ENCODE measurements at places on chromosomes 5 and 9. TPM values are rescaled to one million over a fixed set of nuclear protein-coding genes. Genes with fewer than 3 reads are reported as not detected.

DNA sequence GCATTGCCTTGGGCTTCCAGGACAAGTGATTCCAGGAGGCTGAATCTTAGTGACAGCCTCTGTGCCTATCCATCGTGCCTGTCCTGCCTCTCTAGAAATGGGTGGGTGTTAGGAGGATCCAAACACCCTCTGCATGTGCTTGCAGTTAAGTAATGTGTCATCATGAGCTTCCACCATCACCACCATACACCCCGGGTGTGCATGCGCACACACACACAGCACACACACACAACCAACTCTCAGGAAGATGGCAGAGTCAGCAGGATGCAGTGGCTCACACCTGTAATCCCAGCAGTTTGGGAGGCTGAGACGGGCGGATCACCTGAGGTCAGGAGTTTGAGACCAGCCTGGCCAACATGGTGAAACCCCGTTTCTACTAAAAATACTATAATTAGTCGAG, 22.8 kb upstream of the CERCAM start:
- no peak for DNase-seq

DNA sequence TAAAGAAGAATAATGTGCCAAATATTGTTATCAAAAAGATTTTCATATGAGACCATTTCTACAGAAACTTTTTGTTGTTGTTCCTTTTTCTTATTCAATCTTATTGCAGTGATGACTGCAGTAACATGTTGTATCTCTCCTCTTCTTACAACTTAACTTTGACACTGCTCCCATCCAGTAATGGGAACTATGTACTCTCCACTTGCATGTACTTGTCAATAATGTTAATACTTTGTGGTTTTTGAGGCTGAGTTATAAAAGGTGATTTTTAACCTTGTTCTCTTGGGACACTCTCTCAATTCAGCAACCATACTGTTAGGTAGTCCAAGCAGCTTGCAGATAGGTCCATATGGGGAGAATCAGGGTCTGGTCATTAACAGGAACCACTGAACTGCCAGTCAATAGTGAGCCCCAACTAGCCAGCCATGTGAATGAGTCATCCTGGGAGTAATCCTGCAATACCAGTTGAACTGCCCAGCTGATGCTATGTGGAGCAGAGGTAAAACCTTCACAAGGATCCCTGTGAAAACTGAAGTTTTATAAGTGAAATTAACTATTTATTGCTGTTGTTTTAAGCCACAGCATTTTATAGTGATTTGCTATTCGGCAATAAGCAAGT, 199.6 kb upstream of the DAB2 start:
- DNase-seq = peak; percentile 70

DNA sequence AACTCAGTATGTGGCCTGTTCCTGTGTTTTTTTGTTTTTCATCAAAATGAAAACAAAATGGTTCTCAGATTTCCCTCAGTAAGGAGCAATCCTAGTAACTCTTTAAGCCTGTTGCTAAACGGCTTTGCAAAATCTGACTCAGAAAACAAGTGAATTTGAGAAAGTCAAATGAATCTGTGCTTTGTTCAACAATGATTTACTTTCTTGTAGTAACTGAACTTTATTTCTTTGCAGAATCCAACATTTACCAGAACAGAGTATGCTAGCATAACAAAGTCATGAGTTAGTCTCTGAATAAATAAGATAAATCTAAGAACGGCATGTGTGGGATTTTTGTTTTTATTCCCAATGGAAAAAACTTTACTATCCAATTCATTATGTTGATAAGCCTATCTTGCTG, 93.8 kb downstream of the OXCT1 start:
- DNase-seq = no peak

GRCh38 chr9:93456504-93456903, 3.1 kb upstream of the FAM120AOS start:
- no peak for DNase-seq

- DNase-seq = no peak
These were observed 9.3 kb downstream of the SLC25A48 start for GRCh38 chr5:135843571-135844337.

GRCh38 chr5:181191526-181192336, 13.3 kb downstream of the TRIM7 start:
- DNase-seq = peak; percentile 97

DNA sequence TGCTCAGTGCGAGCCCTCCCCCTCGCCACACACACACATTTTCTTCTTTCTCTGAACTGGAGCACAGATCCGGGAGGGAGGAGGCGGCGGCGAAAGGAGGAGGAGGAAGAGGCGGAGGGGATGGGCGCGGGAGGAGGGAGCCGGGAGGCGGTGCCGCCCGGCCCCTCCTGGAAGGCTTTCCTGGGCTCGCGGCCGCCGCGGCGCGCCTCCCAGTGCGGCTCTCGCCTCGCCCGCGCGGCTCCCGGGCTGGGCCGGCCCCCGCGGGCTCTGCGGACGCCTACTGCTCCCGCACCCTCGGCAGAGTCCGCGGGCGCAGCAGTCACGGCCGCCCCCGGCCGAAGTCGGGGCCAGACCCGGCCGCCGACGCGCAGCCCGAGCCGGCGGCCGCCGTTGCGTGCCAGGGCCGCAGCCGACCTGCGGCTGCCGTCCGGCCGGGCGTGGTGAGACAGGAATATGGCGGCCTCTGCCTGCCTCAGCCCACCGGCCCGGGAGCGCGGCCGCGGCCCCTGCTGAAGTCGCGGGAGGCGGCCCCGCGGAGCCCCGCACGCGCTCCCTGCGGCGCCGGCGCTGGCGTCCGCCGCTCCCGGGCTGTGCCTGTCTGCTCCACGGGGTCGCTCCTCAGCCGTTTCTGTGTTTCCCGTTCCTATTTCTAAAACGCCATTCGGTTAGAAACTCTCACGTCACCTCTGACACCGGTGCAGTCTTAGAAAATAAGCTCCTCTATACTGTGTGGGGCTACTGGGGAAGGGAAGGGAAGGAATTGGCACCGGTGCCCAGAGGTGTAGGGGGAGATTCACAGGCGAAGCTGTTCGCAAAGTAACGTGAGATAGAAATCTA, 500 bp upstream of the GNAQ start:
- peak; percentile 94 for DNase-seq

DNA sequence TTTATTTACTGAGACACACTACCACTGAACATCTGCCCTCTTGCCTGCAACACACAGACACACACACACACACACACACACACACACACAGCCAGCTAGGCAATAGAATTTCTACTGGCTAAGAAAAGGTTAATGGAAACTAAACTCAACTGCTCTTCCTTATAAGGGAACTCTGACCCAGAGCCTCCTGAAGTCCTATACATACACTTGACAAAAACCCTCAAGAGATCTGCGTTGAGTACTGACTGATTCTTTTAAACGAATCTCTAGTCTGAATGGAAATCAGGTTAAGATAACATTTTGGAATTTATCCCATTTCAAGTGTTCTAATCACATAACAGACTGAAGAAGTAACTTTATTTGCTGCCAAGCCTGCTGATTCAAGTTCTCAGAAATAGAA, 25.9 kb upstream of the TRPM3 start:
- DNase-seq = no peak

GRCh38 chr5:171521219-171521633, 101.8 kb downstream of the FGF18 start:
- no peak for DNase-seq

- DNase-seq = no peak
These were observed 41.6 kb downstream of the MAMDC2 start for GRCh38 chr9:70085241-70085640.

DNA sequence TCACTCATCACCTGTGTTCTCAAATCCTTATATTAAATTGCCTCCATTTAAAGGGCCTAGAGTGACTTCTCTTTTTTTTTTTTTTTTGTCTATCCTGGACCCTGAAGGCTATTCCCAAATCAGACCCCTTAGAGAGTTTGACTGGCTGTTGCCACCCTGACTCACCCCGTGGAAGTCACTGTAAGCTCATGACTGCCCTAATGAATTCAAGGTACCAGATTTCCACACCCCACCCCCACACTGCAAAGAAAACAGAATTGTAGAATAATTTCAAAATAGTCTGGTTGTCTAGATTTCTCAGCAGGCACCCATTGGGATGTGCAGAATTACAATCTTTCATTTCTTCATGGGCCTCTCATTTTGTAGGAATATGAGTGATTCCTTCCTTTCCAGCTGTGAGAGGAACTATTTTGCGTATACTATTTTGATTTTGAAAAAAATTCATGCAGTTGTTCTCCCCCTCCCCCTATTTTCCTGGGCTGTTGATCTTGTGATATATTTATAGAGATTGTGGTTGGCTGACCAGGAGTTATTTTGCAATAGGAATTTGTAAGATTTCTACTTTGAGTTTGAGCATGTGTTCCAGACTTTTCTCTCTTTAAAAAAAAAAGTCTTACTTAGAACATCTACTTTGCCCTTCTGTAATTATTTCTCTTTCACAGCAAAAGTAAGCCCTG, 79.1 kb downstream of the ZNF618 start:
- DNase-seq = no peak

GRCh38 chr9:93702261-93702660, 125.9 kb downstream of the PHF2 start:
- no peak for DNase-seq

GRCh38 chr9:21974722-21975409, 19.3 kb downstream of the CDKN2A start:
- no peak for DNase-seq

- no peak for DNase-seq
These were observed 2.3 kb downstream of the PLEKHG4B start for GRCh38 chr5:94113-94892.

DNA sequence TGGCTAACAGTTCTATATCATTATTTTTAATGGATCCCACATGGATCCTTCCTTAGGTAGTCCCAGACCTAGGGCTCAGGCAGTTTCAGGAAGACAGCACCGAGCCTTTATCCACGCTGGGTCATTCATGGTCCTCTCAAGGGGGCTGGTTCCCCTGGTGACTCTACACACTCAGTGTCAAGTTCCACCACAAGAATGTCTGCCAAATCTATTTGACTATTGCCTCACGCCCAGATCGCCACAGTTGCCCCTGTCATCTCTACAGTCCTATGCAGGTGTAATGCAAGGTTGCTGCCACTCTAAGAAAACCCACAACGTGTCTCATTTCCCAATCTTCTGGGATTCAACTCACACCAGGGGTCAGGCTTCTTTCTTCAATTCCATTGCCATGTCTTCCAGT, 8.0 kb upstream of the ZNF366 start:
- DNase-seq = no peak

DNA sequence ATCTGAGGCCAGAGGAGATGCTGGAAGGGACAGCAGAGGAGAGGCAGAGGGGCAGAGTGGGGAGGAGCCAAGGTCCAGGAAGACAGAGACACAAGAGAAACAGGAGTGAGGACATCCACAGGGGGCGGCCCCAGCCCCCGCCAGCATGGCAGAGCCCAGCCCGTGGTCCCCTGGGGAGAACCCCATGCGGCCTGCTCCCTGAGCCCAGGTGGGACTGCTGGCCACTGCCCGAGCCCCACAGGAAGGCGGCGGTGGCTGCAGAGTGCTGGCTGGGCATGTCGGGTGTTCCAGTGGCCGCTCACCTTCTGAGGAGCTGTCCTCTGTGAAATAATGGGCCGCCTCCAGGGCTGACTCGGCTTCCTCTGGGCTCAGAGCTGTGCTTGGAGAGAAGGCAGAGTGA, 8.9 kb upstream of the MRNIP start:
- no peak for DNase-seq

- DNase-seq = no peak
These were observed 19.3 kb upstream of the PIP5K1B start for GRCh38 chr9:68685770-68686169.

GRCh38 chr5:54785729-54786591, 199.4 kb downstream of the ESM1 start:
- DNase-seq = peak; percentile 50

DNA sequence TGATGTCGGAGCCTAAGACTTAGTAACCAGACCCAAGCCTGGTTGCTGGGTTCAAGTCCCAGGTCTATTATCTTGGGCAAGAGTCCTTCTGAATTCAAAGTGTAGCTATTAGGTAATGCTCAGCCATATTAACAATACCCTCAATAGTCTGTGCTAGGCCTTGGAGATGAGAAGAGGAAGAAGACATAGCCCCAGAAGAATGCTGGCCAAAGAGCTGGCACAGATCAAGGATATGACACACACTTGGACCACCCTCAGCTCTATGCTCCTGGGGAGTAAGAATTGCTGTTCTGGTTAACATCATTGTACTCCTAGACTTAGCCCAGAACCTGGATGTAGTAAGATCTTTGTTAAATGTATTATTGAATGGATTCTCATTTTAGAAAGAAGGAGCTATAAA, 426.7 kb downstream of the CDK5RAP2 start:
- DNase-seq = no peak

- DNase-seq = no peak
These were observed 88.5 kb downstream of the FAM174A start for GRCh38 chr5:100623719-100624118.

DNA sequence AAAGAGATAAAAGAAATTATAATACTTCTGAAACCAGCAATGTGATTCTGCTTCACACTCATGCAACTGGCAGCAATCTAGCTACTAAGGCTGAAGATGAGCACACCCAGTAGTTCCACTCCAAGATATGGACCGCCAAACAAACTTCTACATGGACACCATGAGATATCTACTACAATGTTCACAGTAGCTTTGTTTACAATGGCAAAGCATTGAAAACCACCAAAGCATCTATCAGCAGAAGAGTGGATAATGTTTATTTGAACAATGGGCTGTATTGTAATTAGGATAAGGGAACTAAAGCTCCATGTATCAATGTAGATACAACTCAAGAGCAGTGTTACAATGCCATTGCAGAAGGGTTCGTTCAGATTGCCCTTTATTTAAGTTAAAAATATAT, 91.2 kb upstream of the ERBIN start:
- DNase-seq = no peak

DNA sequence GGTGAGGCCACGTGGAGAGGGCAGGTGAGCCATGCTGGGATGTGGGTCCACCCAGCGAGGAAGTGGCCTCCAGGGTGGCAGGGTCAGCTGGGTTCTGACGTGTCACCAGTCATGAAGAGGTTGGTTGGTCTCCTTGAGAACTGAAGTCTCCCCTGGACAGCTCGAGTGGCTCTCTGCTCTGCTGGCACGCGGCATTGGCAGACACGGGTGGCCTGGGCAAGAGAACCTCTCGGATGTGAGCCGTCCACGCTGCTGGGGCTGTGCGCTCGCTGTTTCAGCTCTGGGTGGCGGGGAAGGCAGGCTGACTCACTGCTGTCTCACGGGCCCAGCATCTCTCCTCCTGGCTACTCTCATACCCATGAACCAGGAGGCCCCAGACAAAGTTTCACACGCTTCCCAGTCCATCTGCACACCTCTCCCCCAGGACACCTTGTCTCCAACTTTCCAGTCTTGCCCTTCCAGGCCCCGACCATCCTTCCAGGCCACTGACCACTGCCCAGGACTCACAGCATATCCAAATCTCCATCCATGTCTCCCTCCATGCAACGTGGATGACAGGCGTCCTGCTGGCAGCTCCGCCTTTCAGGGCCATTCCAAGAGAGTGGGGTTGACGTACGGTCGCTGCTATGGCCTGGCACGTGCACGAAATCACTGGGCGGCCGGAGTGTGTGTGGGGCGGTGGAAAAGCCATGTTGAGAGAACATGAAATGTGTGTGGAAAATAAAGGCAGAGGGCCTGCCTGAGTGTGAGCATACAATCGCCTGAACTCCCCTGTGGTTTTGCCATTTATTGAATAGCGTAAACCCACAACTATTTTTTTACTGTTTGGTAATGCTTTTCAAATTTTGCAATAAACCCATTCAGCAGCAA, 145.0 kb upstream of the COL5A1 start:
- no peak for DNase-seq

GRCh38 chr9:108235609-108236008, 620.2 kb downstream of the ACTL7B start:
- DNase-seq = no peak

PAEP gene
- not detected for total RNA-seq

PLAC8L1 gene
- total RNA-seq = 1.1 TPM

QRFP gene
- total RNA-seq = not detected

LMX1B gene
- not detected for total RNA-seq

GZMA gene
- total RNA-seq = 2.1 TPM

INSL4 gene
- total RNA-seq = not detected

SH3GL2 gene
- total RNA-seq = 1.2 TPM

All from ureter (tissue), 1 donor.